ENCODE measurements at places on chromosomes 11 and 22.

DNA sequence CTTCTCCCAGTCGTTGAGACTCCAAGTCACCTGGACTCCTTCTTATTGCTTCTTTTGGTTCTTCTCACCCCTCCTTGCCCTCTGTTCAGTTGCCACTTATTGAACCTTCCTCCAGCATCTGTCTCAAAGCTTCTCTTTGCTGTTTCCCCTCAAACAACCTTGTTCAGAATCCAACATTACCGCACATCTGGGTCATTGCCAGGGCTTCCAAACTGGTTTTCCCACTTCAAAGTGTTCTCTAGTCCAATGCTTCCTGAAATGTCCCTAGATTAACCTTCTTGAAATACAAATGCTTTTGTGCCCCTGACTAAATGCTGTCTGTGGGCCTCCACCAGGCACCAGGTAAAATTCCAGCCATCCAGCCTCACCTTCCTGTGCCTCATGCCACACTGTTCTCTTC lies 100.8 kb upstream of the TTC12 start:
- no peak for DNase-seq

GRCh38 chr22:36541831-36542411 lies 13.0 kb upstream of the EIF3D start:
- DNase-seq = no peak

DNA sequence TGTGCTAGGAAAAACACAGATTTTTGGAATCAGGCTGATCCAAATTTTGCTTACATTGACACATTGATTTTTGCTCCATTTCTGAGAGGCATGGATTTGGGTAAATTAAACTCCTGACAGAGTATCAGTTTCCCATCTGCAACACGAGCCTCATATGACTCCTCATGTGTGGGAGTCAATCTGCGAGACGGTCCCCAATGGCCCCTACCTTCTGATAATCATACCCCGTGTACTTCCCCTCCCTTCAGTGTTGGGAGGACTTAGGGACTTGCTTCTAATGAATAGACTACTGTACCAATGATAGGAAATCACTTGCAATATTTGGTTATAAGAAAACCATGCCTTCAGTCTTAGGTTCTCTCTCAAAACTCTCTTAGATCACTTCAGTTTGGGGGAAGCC lies 302.7 kb downstream of the ETS1 start:
- no peak for DNase-seq

- DNase-seq = no peak
Observed at GRCh38 chr11:45802531-45803317, 2.2 kb upstream of the SLC35C1 start.

GRCh38 chr11:95917193-95918036 lies 6.5 kb downstream of the MTMR2 start:
- DNase-seq = no peak

- no peak for DNase-seq
Observed at GRCh38 chr11:1479006-1479677, 7.4 kb downstream of the MOB2 start.

DNA sequence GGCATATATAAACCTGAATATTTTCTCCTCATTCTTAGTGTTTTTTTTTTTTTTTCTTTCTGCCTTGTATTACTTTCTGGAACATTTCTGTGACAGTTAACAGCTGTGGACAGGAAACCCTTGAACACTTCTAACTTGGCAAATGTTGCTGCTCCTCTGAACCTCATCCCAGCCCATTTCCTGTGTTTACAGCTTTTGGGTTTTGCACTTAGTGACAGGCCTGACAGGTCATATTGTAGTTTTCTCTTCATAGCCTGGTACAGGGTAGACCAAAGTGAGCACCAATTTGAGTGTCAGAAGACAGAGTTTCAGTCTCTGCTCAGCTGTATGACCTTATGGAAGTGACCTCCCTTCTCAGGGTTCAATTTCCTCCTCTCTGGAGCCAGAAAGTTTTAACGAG lies 91.6 kb downstream of the STIM1 start:
- DNase-seq = peak; percentile 20

- DNase-seq = no peak
Observed at GRCh38 chr11:6630632-6631291, 11.5 kb upstream of the TPP1 start.

DNA sequence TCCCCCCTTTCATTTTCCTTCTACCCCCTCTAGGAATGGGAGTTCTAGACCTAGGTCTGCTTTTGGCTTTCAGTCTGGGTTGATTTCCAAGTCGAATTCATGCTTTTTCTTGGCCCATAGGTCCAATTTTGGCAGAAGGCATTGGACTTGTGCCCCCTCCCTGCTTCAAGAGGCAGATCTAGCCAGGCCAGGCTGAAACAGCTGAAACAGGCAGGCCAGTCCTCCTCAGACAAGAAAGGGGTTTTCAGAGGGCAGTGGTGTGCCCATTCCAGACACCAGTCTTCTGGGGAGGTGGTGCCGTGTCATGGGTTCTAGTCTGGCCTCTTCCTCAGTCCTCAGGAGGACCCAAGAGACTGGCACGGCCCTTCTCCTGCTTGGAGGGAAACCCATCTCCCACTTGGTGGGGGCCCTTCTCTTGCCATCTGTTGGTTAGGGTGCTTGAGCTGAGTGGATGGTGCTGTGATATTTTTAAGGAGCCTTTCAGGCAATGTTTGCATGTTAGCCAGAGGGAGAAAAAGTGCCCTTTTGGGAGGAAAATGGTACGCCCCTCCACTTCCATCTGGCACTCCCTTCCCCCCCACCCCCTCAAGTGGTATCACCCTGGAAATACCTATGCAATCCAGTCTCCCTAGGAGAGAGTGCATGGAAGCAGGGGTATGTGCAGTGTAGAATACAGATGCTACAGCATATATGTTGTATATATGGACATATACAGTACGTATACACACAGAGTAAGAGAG lies 53.6 kb downstream of the SYT13 start:
- DNase-seq = no peak

DNA sequence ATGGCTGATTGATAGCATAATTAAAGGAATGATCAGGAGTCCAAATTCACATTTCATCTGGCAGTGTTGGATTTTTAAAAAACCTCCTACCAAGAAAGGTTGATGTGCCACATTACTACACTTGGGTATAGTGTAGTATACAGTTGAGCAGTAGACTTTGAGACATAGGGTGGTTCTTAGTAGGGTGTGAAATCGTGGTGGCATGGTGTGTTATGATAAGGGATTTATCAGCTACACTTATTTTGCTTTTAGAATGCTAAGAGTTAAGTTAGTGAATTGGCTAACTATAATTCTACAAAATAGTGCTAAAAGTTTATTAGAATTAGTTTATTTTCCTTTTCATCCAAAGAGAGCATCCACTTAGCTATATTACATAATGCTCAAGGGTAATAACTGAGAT lies 13.1 kb downstream of the TBCEL start:
- no peak for DNase-seq

GRCh38 chr22:20918663-20919218 lies 1.5 kb downstream of the CRKL start:
- DNase-seq = no peak

DNA sequence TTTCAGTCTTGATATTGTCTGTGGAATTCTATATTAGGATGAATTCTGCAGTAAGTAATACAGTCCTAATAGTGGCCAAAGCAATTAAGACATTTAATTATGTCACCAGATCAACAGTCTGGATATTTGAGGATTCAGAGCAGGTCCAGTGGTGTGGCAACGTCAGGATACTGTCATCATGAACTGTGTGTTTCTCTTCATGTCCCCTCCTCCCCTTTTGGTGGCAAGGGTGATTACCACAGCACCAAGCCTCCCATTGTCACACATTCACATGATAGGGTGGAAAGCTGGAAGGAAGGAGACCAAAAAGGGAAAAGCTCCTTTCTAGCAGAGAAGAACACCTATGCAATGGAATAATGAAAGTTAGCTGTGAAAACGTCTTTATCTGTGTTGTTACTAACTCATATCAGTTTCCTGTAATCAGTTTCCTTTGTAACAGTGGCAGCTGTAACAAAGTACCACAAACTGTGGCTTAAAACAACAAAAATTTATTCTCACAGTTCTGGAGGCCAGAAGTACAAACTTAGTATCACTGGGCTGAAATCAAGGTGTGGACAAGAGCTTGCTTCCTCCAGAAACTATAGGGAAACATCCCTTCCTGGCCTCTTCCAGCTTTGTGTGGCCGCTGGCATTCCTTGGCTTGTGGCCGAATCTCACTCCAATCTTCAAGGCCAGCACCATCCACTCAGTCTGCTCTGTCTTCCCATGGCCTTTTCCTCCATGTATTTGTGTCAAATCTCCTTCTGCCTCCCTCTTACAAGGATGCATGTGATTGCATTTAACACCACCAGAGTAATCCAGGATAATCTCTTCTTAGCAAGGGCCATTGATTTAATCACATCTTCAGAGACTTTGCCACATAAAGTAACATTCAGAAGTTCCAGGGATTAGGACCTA lies 6.5 kb upstream of the RBM14 start:
- DNase-seq = no peak
